NCI-H1092 (cell line): ENCODE measurements at places on chromosomes 11 and 22.

- no peak for DNase-seq
Measured at GRCh38 chr11:74288161-74288560, 23.3 kb downstream of the P4HA3 start.

DNA sequence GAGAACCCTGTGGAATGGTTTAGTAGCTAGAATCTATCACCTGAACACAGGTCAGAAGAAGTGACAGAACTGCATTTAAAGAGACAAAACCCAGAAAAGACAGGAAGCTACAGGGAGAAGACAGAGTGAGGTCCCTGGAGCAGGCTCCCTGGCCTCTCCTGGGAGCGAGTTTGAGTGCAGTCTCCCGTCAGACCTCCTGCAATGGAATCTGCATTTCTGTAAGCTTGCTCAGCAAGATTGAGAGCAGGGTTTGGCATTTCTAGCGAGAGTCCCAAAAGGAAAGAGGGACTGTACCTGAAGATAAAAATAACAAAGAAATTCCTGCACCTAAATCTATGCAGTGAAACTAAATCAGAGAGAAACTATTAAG lies 74.2 kb downstream of the MORC2 start:
- no peak for DNase-seq

GRCh38 chr11:69292221-69292648 lies 1.7 kb upstream of the MYEOV start:
- DNase-seq, result no peak

GRCh38 chr11:106697058-106697457 lies 321.2 kb downstream of the GUCY1A2 start:
- no peak for DNase-seq

GRCh38 chr11:44727373-44728287 lies 868 bp downstream of the TSPAN18 start:
- DNase-seq, result peak; percentile 48

DNA sequence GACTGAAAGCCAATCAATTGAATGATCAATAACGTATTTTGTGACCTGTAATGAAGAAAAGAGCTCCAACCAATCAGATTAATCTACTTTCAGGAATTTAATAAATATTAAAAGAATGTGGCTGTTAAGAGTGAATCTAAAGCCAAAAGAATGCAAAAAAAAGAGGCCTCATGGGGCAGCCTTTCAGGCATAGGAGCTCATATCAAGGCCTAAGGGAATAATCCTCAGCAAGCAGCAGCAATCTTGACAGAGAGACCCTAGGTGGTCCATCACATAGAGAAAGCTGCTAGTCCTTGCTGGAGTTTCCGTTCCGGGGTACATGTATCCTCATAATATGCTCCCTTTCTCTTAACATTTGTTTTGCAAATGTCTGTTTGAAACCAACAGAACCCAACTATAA lies 313.1 kb upstream of the PITPNB start:
- no peak for DNase-seq

DNA sequence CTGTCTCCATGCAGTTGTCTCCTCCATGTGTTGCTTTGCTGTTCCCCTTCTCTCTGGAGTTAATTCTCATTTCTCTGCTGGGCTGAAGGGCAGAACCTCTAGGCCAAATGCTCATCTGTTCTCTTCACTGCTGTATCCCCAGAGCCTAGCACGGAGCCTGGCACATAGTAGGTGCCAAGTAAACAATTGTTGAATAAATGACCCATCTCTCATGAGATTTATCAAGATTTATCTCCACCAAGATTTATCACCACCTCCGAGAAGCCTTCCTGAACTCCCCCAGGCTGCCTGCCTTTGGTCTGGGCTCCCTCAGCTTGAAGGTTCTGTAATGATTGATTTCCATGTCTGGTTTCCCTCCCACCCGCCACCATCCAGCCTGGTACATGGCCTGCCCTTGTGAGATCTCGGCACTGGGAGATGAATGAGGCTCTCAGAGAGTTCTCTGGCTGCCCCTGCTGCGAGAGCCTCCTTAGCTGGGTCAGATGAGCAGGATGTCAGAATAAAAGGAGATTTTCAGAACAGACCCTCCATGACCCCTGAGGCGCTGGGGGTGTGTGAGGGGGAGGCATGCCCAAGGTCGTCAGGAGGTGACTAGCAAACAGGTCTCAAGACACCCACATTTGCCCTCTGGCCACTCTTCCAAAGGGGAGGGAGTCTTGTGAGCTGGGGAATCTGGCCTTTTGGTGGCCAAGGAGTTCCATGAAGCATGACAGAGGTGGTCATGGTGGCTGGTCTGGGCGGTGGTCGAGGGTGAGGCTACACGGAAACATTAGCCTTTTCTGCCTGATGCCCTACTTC lies 2.4 kb upstream of the GDPD5 start:
- no peak for DNase-seq

- no peak for DNase-seq
Measured at GRCh38 chr22:23376256-23376655, 195.9 kb downstream of the BCR start.

GRCh38 chr11:128865490-128865889 lies 1.6 kb downstream of the KCNJ1 start:
- no peak for DNase-seq

- no peak for DNase-seq
Measured at GRCh38 chr22:39343259-39344045, 6.3 kb upstream of the SYNGR1 start.

- no peak for DNase-seq
Measured at GRCh38 chr11:114202011-114202609, 94.1 kb upstream of the NNMT start.

GRCh38 chr11:17510507-17511206 lies 33.6 kb downstream of the USH1C start:
- no peak for DNase-seq

DNA sequence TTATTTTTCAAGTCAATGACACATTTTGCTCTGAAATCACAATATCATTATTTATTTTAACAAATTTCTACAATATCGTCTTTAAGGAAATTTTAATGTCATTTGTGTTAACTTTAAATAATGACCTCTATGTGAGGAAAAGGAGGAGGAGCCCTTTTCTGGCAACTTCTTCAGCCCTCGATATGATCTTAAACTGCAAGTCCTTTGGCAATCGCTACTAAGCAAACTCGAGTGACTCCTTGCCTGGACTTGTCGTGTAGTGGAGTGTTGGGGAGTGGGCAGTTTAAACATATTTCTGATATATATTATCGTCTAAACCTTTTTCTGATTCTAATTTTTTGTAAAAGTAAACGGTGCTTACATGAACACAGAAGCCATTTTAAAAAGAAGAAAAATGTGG lies 16.7 kb downstream of the ETS1 start:
- no peak for DNase-seq

DNA sequence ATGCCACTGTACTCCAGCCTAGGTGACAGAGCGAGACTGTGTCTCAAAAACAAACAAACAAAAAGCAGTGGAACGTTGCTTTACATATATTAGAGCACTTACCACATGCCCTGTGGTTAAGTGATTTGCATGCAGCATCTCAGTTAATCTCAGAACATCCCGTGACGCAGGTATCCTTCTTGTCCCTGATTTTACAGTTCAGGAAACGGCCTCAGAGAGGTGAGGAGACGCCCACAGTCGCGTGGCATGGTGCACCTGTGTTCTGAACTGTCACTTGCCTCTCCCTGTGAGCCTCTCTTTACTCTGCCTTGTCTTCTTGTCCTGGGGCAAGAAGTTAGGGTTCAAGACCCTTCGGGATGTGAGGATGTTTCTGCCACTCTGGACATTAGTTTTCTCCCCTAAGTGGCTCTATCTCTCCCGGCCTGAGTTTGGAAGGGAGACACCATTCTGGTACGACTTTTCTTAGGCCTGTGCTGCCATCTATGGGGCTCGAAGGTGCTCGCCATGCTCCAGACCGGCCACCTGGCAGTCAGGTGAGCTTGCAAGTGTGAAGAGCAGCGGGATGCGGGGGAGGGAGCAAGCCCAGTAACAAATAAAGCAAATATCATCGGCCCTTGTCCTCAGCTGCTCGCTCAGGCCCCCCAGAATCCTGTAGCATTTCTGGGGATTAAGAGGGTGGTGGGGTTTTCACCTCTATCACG lies 25.6 kb downstream of the YWHAH start:
- DNase-seq, result peak; percentile 35

DNA sequence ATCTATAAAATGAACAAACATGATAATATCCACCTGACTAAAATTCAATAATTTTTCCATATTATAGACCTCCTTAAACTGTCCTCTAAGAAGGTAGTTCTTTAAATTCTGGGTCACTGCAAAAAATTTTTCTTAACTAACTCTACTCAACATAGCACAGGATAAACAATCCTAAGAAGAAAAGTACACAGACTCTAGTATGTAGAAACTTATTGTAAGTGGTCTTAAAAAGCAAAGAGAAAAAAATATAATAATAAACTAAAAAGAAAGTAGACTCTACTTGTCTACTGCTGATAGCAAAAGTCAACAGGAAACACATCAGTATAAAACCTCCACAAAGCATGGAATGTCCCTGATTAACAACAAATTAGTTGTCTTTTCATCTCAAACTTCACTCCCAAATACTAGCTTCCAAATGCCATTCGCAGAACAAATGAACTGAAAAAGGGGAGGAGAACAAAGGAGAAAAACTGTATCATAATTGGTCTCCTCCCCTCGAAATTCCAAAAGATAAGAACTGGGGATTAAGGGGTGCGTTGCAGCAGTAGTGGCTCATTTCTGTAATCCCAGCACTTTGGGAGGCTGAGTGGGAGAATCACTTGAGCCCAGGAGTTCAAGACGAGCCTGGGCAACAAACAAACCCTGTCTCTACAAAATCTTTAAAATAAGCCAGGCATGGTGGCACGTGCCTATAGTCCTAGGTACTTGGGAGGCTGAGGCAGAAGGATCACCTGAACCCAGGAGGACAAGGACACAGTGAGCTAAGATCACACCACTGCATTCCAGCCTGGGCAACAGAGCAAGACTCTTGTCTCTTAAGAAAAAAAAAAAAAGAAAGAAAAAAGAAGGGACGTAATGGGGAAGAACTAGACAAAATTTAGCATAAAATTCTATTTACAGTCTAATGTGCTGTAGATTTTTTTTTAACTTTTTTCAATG lies 6.5 kb downstream of the FCHSD2 start:
- no peak for DNase-seq

GRCh38 chr11:47950396-47950795 lies 30.0 kb upstream of the PTPRJ start:
- DNase-seq, result no peak

DNA sequence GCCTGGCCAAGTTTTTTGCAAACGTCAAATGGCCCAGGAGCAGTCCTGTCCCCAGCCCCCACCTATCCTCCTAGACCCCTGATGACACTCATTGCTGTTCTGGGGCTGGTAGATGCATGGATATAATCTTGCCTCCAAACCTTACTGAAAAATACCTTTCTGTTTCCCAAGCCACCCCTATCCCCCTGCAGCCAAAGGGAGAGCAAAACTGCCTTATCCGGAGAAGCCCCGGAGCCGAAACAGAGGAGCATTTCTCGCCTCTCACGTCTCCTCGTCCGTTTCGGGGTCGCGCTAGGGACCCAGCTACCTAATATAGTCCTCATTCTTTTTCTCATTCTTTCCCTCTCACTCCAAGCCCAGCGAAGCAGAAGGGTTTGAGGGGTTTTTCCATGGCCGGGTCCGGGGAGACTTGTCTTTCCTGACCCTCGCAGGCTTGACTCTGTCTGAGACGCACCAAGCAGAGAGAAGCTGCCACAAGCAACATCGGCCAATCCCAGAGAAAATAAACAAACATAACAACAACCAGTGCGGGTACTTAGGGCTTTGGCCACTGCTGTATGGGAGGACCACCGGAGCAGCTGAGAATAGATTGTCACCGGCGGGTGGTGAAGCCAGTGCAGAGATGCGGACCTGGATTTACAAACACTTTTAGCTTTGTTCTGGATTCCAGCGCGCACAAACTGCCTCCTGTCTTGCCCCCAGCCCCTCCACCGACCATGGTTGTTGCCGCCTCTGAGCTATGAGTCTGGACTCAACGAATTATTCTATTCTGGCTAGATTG lies 1.6 kb downstream of the BSX start:
- DNase-seq, result no peak

DNA sequence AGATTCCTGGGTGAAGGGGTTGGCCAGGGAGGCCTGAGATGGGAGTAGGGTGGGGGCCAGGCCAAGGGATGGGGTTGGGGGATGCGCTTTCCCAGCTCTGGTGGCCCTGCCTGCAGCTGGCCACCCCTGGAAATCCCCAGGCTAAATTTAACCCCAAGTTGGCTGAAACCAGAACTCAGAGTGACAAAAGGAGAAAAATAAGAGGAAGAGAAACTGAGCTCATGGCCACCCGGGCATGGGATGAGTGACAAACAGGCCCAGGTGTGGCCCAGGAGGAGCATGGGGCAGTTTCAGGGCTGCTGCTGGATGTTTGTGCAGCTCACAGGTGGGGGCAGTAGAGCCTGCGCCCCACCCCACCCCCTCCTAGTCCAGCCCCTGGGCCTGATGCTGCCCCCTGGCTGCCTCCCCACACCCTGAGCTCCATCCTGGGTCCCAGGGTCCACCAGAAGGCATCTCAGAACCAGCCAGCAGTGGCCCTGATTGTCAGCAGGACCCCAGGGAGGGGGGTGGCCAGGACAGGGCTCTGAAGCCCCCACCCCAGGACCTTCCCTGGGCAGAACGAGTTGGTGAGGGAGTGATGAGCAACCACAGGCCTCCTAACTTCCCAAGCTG lies 48.0 kb downstream of the IGLL5 start:
- no peak for DNase-seq

GRCh38 chr11:57294225-57295131 lies 30.3 kb downstream of the TNKS1BP1 start:
- peak; percentile 96 for DNase-seq

DNA sequence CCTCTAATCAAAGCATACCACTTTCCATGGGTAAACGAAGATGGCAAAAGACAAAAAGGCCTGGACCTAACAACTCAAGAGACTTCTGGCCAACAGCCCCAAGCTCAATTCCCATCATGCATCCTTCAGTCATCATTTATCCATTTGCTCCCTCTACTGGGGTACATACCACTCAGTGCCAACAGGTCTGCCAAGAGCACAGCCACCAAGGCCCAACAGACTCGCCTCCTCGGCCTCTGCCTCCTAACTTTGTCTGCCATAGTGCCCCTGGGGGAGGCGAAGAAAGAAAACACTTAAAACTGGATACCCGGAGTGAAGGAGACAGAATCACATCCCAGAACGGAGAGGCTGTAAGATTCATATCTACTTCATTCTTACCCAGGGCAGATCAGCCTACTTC lies 1.1 kb downstream of the HYOU1 start:
- DNase-seq, result no peak

GRCh38 chr11:115049796-115050195 lies 371.5 kb downstream of the NXPE2 start:
- no peak for DNase-seq
